IMR-90 (cell line): ENCODE measurements at places on chromosomes 13 and 19. TPM values are rescaled to one million over a fixed set of nuclear protein-coding genes. Genes with fewer than 3 reads are reported as not detected.

The DOCK6 gene
- total RNA-seq = 4.4 and 5.0 TPM in 2 replicates

The WDR88 gene
- not detected in 2 replicates for total RNA-seq

The RGS9BP gene
- total RNA-seq = 0.18 and 0.28 TPM in 2 replicates

The STOML3 gene
- not detected in 2 replicates for total RNA-seq

The ZNF878 gene
- 0.28 and 0.36 TPM in 2 replicates for total RNA-seq

The VSTM2B gene
- total RNA-seq = not detected in 2 replicates

The PSG3 gene
- not detected in 2 replicates for total RNA-seq

The KLK8 gene
- not detected in 2 replicates for total RNA-seq

The SERTM1 gene
- not detected in 2 replicates for total RNA-seq

The MISP gene
- total RNA-seq = not detected in 2 replicates

The ZNF799 gene
- total RNA-seq = 3.4 and 3.6 TPM in 2 replicates

The POU4F1 gene
- not detected in 2 replicates for total RNA-seq

The EGLN2 gene
- 50.5 and 54.1 TPM in 2 replicates for total RNA-seq

The HNRNPL gene
- total RNA-seq = 316 and 429 TPM in 2 replicates

The KCNN4 gene
- 0.54 and 0.83 TPM in 2 replicates for total RNA-seq

The MCF2L gene
- total RNA-seq = 0.18 TPM in 1 of 2 replicates, not detected in the other
